ENCODE measurements at places on chromosomes 16 and 17.

DNA sequence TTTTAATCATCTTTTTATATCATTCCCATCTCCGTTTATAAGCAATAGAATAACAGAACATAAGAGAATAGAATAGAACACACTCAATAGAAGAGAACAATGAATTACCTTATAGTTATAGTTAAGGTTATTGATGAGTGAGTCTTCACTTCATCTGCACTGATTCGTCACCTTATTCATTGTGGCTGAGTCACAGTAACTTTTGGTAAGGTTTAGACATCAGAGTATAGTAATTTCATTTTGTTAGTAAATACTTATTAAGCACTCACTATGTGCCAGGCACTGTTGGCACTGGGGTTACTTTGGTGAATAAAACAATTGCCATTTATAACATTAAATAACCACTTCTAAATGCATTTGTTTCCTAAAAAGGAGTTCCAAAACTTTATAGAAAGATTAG is 22.5 kb downstream of the PHKB start:
- DNase-seq = no peak

GRCh38 chr16:9503251-9503984 is 412.0 kb downstream of the HAPSTR1 start:
- DNase-seq = no peak

DNA sequence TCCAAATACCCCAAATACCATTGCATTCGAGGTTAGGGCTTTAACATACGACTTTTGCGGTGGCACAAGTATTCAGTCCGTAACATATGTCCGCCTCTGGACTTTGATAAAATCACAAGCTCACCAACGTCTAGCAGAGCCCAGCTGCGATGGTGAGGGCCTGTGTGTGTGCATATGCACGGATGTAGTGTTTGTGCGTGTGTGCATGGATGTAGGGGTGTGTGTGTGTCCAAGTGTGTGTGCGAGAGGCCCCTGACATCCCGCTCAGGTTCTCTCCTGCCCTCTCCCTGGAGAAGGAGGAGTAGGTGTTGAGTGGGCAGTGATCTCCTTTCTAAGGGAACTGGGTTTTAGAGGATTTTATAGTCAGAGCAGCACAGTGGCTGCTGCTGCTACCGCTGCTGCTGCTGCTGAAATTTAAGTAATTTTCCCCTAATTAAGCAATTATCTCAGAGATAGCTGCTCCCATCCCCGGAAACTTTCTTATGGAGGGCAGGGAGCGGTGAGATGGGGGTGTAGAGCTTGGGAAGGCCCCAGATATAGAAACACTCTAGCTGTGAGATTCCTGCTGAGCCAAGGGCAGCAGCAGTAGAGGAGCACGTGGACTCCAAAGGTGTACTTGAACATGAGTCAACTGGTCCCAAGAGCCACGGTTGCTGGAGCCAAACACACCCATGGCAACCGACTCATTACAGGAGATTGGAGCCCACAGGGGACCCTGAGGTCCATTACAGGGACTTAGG is 121.7 kb upstream of the SDK2 start:
- no peak for DNase-seq

DNA sequence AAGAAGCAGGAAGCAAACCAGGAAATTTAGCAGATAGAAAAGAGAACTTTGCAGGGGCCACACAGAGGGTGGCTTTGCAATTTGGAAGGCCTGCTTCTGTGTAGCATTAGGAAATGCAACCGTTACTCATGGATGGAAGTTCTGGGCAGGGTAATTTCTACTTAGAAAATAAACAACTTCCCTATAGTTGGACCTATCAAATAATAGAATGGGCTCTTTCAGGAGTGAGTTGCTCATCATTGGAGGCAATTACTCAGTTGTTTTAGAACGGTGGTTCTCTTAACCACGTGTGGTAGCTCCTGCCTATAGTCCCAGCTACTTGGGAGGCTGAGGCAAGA is 25.8 kb upstream of the HS3ST2 start:
- DNase-seq = no peak

GRCh38 chr16:19108409-19109287 is 5.1 kb upstream of the ITPRIPL2 start:
- DNase-seq = no peak

DNA sequence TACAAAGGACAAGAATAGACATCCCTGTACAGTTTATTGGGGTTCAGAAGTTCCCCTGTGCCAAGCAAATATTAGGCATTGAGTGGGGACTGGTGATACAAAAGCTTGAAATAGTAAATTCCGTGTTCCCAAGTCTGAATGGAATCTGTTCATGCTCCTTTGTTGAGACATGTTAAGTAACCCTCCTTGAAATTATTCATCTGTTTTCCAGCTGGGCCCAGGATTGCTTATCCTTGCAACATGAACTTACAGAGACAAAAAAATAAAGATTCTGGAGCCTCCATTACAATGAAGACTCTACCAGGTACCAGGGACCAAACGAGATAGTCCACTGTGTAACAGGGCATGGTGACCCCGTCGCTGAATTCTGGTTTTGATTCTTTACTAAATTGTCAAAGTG is 6.1 kb upstream of the CCL8 start:
- DNase-seq = no peak

DNA sequence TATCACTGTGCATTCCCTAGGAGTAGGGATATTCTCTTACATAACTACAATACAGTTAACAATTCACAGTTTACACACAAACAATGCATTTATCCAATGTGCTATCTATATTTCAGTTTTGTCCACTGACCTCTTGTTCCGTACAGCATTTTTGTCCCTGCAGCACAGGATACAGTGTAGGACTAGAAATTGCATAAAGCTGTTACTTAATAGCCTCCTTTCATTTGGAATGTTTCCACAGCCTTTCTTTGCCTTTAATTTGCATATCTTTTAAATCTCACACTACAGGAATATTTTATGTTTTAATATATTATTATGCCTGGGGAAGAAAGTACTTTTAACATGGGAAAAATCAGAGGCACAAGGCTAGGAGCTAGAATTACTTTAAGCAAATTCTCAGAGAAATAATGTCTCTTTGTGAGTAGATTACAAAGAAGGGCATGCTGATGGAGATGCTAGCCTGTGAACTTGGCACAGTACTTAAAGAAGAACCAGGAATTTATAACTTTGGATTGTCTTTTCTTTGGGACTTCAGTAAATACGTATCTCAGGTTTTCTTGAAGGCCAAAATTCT is 144.3 kb downstream of the ITFG1 start:
- DNase-seq = no peak

DNA sequence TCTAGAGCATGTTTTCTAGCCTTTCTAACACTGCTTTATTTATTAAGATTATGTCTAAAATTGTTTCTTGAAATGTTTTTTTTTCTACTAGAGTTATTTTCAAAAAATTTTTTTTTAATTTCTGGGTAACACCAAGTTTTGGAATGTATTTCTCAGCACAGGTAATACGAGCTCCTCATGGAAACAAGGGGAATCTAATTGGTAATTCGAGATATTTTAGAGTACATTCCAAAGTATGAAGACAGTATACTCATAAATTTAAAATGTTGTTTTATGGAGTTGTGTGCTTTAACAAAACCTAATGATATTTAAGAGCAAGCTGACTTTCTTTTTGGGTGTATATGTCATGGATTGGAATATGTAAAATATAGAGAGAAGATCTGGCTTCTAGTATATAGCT is 42.4 kb downstream of the OMG start:
- DNase-seq = no peak

GRCh38 chr17:31856750-31857149 is 2.3 kb downstream of the COPRS start:
- DNase-seq = no peak

Measured in GM06990 (cell line).